ENCODE measurements at places on chromosomes 1 and 21. TPM values are rescaled to one million over a fixed set of nuclear protein-coding genes. Genes with fewer than 3 reads are reported as not detected.
A peak's percentile ranks its signal among the peaks of the same experiment; 100 is the strongest.

GRCh38 chr1:69982992-69983391 lies 222.4 kb downstream of the LRRC40 start:
- no peak for DNase-seq

GRCh38 chr1:182191381-182192115 lies 130.0 kb upstream of the ZNF648 start:
- DNase-seq = no peak

GRCh38 chr1:53967409-53968124 lies 21.4 kb downstream of the LRRC42 start:
- no peak for DNase-seq

Gene CLDN14
- total RNA-seq = not detected

GRCh38 chr21:27240839-27241238 lies 274.0 kb upstream of the ADAMTS5 start:
- DNase-seq = no peak

Gene KLHDC9
- 9.7 TPM for total RNA-seq

DNA sequence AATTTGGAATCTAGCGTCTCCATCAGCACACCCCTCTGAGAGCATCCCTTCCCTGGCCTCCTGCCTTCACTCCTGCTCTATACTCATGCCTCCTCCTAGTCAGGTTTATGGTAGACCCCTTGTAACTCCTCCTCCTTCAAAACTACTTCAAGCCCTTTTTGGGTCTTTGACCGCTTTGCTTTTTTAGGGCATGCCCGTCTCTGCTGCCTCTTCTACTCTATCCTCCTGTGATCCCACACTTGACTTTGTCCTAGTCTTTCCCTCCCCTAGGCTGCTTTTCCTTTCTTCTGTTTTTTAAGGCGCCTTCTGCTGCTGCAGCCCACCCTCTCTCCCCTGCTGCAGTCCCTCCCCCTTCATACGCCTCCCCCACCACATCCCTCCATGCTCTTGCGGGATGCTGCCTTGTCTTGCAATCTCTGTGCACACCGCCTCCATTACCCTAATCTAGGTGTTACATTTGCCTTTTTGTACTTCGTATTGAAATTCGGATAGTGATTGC lies 1.5 kb downstream of the SNX27 start:
- DNase-seq = no peak

GRCh38 chr1:159025043-159025442 lies 15.3 kb downstream of the IFI16 start:
- no peak for DNase-seq

Gene LCE6A
- total RNA-seq = not detected

Gene IL20
- not detected for total RNA-seq

- no peak for DNase-seq
Measured at GRCh38 chr1:100304921-100305320, 38.9 kb downstream of the RTCA start.

Gene SPRR4
- total RNA-seq = not detected

DNA sequence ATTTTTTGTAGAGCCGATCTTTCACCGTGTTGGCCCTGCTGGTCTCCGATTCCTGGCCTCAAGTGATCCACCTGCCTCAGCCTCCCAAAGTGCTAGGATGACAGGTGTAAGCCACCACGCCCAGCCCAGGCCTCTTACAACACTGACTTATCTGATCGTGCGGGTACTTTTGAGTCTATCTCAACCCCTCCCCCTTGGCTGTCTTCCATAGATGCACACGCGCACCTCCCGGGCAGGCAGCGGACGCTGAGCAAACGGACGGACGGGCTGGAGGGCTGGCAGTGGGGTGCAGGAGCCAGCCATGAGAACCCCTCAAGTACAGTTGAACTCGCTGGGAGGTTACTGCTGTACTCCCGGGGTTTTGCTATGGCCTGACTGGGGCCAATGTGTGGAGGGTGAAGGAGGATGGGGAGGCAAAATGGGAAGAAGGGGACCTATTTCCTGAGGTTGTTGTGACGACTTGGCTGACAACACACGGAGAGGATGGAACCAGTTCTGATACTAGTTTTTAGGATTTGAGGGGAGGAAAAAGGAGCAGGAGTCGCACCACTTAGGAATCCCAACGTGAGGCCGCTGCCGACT lies 959 bp downstream of the CD58 start:
- peak; percentile 87 for DNase-seq

Gene LIN28A
- total RNA-seq = not detected

- DNase-seq = no peak
Measured at GRCh38 chr1:227225715-227226346, 92.5 kb downstream of the CDC42BPA start.

- peak; percentile 56 for DNase-seq
Measured at GRCh38 chr21:38438462-38438893, 59.8 kb downstream of the ERG start.

Gene SMAP2
- 22.0 TPM for total RNA-seq

- DNase-seq = no peak
Measured at GRCh38 chr1:14310476-14310875, 288.0 kb upstream of the KAZN start.

- no peak for DNase-seq
Measured at GRCh38 chr1:150516050-150516591, 569 bp downstream of the FALEC start.

GRCh38 chr1:112509005-112509659 lies 367 bp downstream of the WNT2B start:
- DNase-seq = peak; percentile 32

GRCh38 chr1:5416518-5416917 lies 575.7 kb downstream of the NPHP4 start:
- DNase-seq = no peak

Gene CD1B
- not detected for total RNA-seq

GRCh38 chr1:23601968-23602876 lies 42.9 kb upstream of the ID3 start:
- DNase-seq = no peak

- peak; percentile 52 for DNase-seq
Measured at GRCh38 chr1:203673550-203674411, 47.1 kb downstream of the ATP2B4 start.

DNA sequence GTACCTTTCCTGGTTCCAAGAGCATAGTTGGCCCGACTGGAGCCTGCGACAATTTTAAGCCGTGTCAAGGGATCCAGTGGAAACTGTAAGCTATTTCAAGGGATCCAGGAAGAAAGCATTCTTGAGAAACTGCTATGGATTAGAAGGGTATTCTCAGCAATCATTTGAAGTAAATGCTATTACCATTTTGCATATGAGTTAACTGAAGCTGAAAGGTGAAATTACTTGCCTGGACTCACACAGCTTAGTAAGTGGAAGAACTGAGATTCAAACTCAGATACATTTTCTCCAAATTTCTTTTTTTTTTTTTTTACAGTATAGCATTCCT lies 589 bp downstream of the ZNF684 start:
- no peak for DNase-seq

Gene HES4
- 10.3 TPM for total RNA-seq

DNA sequence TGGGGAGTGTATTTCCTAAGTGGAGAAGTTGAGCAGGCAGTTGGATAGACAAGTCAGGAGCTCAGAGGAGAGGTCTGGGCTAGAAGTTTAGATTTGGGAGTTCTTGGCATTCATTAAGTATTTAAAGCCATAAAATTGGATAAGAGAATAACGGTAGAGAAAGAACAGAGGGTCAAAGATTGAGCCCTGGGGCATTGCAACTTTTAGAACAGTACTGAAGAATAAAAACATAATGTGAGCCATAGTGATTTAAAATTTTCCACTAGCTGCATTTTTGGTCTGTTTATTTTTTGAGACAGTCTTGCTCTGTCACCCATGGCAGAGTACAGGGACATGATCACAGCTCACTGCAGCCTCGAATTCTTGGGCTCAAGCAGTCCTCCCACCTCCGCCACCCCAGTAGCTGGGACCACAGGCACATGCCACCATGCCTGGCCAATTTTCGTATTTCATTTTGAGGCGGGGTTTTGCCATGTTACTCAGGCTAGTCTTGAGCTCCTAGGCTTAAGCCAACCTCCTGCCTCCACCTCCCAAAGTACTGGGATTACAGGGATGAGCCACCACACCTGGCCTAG lies 85.9 kb upstream of the SOX13 start:
- DNase-seq = no peak

- DNase-seq = no peak
Measured at GRCh38 chr1:158272681-158273080, 17.0 kb upstream of the CD1C start.

Gene VANGL1
- total RNA-seq = 15.6 TPM

DNA sequence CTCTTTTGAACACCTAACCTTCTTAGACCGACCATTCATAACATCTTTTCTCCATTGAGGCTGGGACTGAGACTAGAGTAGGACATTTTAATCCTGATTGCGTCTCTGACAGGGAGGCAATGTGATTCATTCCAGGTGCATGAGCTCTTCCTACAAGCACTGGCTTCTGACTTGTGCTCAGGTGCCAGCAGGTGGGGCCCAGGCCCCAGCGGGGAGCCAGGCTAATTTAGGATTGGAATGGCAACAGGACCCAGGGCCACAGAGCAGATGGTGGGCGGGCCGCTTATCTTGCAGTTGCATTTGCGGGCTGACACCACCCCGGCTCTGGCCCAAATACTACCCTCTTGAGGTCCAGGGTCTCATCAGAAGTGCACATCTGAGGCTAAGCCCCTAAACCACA lies 4.1 kb downstream of the GPA33 start:
- peak; percentile 73 for DNase-seq

Gene BTBD8
- total RNA-seq = 3.5 TPM

Gene CYP4A11
- not detected for total RNA-seq

DNA sequence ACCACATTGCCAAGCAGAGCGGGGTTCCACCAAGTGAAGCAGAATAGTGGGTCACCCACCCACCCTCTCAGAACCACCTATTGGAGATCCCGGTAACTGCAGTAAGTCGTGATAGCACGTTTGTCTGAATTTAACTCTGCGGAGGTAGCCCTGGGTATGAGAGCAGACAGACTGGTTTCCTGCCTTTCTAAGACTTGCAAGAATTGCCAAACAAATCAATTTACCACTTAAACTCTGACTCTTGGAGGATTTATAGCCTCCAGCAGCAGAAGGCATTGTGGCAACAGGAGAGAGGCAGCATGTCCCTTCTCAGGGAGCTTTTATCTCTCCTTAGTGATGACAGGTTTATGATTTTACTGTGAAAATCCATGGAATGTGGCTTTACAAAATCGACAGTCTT lies 287.9 kb upstream of the FMN2 start:
- no peak for DNase-seq

Gene FCRL4
- total RNA-seq = 0.09 TPM

Gene ERICH3
- 0.14 TPM for total RNA-seq

DNA sequence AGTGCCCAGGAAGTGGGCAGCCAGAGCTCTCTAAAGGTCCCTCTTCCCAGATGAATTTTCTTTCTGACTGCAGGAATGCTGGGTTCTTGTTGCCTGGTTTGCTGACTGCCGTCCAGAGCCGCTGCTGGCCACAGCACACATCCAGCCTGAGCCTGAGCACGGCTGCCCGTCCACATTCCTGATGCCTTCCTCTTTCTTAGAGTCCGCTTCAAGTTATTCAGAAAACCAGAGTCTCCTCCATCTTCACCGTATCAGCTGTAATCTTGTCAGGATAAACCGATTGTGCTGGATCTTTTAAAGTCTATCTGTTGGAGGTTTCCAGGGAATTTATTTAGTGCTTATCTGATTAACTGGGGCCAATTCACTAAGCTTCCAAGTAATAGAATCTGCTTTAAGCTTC lies 84.8 kb upstream of the BCAR3 start:
- no peak for DNase-seq

Gene PDE9A
- 167 TPM for total RNA-seq

GRCh38 chr1:64006276-64007051 lies 197.0 kb upstream of the UBE2U start:
- no peak for DNase-seq

Gene RNU1-2
- total RNA-seq = 6,222 TPM

DNA sequence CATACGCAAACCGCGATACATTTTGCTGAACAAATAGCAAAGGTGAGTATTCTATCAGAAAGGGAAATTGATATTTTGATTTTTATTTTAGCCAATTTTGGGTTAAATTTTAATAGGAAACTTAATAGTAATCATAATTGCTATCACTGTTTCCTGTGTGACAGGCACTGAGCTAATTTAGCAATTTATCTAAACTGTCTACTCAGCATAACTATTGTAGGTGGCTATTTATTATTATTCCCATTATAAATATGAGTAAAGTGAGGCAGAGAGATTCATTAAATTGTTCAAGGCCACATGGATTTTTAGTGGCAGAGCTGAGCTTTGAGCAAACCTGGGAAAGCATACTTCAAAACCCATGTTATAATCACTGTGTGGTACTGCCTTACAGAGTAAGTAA lies 21.1 kb downstream of the RTCA start:
- DNase-seq = no peak

Gene SERTAD4
- total RNA-seq = 6.0 TPM

GRCh38 chr1:82507011-82507410 lies 706.3 kb downstream of the ADGRL2 start:
- no peak for DNase-seq

DNA sequence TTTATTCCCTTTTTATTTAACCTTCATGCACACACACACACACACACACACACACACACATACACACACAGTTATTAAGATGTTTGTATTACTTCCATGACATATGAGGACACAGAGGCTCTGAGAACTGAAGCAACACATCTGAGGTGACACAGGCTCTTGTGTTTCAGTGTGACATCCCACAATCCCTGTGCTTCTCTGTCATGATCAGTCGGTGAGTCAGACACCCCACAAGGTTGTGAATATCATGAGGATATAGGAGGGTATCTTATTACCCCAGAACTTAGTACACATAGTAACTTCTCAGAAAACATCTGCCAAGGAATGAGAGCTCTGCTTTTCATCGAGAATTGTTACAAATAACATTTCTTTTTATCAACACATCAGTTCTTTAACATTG lies 459.3 kb downstream of the PLPP3 start:
- DNase-seq = no peak

GRCh38 chr1:30450818-30451233 lies 272.6 kb downstream of the MATN1 start:
- DNase-seq = no peak

GRCh38 chr1:70071601-70072000 lies 133.8 kb downstream of the LRRC40 start:
- peak; percentile 12 for DNase-seq

DNA sequence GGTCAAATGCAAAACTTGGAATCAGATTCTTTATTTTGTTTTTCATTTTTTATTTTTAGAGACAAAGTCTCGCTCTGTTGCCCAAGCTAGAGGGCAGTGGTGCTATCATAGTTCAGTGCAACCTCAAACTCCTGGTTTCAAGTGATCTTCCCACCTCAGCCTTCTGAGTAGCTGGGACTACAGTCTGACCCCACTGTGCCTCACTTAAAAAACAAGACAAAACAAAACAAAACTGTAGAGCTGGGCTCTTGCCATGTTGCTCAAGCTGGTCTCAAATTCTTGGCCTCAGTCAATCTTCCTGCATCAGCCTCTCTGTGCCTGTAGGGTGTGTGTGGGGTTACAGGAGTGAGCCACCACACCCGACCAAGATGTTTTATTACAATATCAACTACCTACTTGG lies 396.0 kb upstream of the USP24 start:
- DNase-seq = no peak

GRCh38 chr1:76113446-76113845 lies 38.9 kb downstream of the ST6GALNAC3 start:
- no peak for DNase-seq

- DNase-seq = no peak
Measured at GRCh38 chr1:153684892-153685291, 6.4 kb downstream of the NPR1 start.

- DNase-seq = no peak
Measured at GRCh38 chr1:115922801-115923200, 53.5 kb upstream of the SLC22A15 start.

- DNase-seq = no peak
Measured at GRCh38 chr1:96384611-96385010, 337.0 kb upstream of the PTBP2 start.

Gene GUCA2A
- total RNA-seq = 1,254 TPM

- no peak for DNase-seq
Measured at GRCh38 chr21:41501919-41502318, 6.0 kb downstream of the TMPRSS2 start.

All from mucosa of descending colon (tissue), 3 donors.